Fibroblast of gingiva (primary cell): ENCODE measurements at places on chromosomes 1 and 21.
A peak's percentile ranks its signal among the peaks of the same experiment; 100 is the strongest.

DNA sequence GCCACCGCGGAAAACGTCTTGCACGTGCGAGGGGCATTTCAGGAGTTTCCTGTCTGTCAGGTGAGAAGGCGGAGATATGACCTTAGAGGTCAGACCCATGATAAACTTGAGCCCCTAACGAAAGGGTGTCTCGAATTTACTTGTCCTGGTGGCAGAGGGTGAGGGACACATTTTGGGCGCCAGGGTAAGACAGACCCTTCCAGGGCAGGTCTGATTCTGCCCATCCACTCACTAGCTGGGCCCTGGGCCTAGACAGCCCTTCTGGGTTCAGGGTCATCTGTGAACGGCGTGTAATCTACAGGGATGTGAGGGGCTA is 395 bp upstream of the CSRP1 start:
- no peak for DNase-seq

DNA sequence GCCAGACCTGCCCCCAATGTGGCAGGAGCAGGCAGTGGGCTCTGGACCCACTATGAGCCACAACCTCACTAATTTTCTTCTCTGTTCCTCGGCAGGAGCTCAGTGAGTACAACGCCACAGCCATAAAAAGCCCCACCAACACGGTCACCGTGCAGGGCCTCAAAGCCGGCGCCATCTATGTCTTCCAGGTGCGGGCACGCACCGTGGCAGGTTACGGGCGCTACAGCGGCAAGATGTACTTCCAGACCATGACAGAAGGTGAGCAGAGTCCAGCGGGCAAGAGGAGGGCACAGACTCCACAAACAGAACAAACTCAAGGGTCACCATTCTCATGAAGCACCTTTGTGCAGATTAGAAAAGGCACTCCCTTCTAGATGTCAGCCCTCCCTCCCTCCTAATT is 79.9 kb downstream of the LACTBL1 start:
- DNase-seq, result no peak

GRCh38 chr1:85289848-85290335 is 13.5 kb upstream of the BCL10 start:
- DNase-seq, result no peak

DNA sequence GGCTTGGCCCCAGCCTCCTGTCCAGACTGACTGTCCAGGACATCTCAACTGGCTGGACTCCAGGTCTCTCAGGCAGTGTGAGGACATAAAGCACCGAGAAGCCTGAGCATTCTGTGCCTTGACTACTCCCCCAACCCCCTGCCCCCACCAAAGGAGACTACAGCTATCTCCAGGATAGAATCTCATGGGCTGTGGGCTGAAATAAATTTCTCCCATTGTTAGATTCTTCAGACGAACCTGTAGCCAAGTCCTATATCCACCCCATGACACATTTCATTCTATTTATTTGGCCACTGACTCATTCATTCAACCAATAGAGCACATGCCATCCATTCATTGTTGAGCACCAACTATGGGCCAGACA is 11.4 kb downstream of the VWA5B1 start:
- no peak for DNase-seq

DNA sequence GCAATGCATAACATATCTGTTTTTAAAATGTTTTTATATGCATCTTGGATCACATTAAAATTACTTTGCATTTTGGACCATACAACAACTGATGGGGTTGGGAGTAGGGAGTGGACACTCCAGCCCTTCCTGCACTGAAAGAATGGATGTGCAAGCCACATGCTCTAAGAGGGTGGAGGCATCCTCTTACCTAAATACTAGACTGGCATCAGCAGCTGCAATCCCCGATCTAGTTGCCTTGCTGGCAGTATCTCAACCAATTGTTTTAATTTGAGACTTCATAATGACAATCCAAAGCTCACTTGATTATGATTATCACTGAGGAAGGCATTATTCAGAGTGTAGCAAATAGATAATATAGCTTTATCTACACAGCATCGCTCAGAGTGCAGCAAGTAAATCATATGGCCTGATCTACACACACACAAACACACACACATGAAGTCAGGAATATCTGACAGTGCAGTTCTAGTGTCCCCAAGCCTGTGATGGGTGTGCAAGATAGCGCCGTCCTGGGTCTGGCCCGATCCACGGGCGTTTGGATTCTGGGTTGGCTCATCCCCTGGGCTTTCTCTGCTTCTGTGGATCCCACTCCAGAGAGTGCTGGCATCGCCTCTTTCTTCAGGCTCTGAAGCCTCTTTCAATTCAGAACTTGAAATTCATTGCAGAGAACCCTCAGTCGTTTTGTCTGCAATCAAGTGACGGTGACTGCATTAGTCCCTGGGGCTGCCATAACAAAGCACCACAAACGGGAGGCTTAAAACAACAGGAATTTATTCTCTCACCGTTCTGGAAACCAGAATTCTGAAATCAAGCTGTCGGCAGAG is 181.3 kb downstream of the ETS2 start:
- no peak for DNase-seq

GRCh38 chr1:212984522-212985291 is 31.0 kb downstream of the ANGEL2 start:
- DNase-seq, result no peak

GRCh38 chr1:203726417-203726867 is 38.5 kb upstream of the LAX1 start:
- no peak for DNase-seq

GRCh38 chr1:111727056-111727455 is 12.1 kb downstream of the INKA2 start:
- no peak for DNase-seq

DNA sequence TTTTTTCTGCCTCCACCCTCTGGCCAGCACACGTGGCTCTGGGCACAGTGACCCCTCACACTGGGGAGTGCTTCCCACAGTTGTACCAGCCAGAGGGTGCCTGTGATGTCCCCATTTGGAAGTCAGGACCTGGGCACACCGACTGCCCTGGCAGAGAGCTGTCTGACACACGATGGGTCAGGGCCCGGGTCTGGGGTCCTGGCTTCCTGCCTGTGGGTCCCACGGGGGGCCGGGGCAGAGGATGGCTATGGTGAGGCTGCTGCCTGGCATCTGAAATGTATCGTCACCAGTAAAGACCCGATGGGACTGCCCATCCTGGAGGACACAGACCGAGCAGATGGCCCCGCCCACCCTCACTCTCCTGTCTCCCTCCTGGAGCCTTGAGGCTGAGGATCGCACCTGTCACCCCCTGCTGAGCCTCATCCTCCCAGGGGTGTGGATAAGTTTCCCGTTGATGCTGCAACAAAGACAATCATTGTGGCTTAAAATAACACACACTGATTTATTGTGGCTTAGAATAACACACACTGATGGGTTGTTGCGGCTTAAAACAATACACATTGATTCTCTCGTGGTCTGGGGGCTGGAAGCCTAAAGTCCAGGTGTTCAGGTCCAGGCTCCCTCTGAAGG is 88.8 kb upstream of the TTC34 start:
- DNase-seq, result no peak

DNA sequence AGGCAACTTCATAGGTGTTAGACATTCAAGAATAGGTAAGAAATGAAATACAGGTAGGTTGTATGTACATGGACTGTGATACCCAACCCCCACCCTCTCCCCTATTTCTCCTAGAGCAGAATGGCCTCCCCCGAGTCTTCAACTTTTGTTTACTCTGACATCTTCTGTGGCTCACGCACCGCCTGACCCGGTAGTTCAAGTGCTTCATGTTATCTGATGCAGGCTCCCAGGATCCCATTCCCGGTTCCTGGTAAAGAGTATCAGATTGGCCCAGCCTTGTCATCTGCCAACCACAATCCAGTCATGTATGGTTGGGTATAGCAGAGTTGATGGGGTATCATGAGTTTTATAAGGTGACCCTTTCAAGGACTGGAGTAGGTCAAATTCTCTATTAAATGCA is 9.1 kb downstream of the GNAI3 start:
- DNase-seq, result no peak

DNA sequence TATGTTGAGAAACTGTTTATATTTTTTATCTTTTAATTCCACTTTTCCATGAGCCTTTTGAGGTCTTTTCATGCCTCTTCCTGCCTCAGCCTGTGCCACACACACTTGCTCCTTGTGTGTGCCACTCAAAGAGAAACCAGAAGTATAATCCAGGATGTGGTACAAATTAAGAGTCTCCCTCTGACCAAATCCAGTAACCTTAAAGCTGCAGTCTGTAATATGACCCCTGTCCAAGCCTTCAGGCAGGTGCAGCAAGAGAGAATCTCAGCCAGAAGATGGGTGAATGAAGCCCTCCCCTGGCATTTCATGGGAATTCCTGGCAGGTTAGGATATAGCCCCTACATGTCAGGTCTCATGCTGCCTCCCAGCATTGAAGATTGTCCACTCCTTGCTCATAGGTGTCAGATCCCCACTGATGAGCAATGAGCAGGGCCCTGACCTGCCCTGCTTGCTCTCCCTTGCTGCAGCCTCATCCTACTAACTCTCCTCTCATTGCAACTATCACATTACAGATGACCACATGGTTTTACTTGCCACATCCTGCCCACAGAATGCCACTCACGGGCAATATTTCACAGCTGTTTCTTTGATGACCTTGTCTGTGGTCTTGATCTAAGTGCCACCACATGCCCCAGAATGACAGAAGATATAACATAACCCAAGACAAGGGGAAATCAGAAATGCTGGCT is 169.3 kb downstream of the SEC16B start:
- no peak for DNase-seq

DNA sequence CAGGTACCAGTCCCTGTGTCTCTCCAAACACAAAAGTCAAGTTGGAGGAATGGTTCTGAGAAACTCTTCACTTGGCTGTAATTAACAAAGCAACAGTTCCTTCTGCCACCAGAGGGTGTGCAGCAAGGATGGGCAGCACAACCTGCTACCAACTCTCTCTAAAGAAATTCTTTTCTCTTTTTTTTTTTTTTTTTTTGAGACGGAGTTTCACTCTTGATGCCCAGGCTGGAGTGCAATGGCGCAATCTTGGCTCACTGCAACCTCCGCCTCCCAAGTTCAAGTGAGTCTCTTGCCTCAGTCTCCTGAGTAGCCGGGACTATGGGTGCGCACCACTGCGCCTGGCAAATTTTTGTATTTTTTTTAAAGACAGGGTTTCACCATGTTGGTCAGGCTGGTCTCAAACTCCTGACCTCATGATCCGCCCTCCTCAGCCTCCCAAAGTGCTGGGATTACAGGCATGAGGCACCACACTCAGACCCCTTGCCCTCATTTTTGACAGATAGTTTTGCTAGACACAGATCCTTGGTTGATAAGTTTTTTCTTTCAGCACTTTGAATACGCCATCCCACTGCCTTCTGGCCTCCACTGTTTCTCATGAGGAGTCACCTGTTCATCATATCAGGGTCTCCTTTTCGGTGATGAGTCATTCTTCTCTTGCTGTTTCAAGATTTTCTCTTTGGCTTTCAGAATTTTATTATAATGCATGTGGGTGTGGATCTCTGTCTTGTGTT is 12.1 kb upstream of the DEGS1 start:
- DNase-seq, result peak; percentile 29

DNA sequence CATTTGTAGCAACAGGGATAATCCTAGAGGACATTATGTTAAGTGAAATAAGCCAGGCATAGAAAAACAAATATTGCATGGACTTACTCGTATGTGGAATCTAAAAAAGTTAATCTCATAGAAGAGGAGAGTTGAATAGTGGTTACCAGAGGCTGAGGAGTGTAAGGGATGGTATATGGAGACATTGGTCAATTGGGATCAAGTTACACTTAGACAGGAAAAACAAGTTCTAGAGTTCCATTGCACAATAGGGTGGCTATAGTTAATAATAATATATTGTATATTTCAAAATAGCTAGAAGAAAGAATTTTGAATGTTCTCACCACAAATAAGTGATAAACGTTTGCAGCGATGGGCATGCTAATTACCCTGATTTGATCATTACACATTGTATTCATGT is 354.6 kb downstream of the SEC16B start:
- DNase-seq, result no peak

DNA sequence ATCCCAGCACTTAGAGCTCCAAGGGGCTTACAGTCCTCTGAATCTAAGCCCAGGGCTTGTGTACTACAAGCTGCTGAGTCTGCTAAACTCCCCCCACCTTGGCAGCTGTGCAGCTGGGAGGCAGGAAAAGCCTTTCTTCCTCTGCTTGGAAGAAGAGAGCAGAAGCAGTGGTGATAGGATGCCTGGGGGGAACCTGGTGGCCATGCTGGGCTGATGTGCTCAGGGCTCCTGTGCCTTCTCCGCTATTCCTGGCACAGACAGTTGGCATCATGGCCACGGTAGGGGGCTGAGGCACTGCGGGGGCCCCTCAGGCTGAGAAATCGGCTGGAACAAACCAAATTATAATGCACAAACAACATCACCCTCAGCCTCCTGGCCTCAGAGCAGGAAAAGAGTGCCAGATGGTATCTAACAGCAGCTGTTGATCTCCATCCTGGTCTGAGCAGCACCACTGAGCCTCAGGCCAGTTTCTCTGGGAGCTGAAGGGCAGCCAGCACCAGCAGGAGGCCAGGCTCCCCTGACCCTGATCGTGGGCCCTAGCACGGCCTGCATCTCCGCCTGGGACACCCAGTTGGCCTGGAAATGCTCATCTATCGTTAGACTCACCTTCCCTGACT is 35.8 kb downstream of the ECE1 start:
- DNase-seq, result peak; percentile 60
